Cortex of kidney (tissue), 1 donor: ENCODE measurements at places on chromosomes 2 and 18.

GRCh38 chr18:4319738-4320677 lies 135.1 kb downstream of the DLGAP1 start:
- DNase-seq = no peak

DNA sequence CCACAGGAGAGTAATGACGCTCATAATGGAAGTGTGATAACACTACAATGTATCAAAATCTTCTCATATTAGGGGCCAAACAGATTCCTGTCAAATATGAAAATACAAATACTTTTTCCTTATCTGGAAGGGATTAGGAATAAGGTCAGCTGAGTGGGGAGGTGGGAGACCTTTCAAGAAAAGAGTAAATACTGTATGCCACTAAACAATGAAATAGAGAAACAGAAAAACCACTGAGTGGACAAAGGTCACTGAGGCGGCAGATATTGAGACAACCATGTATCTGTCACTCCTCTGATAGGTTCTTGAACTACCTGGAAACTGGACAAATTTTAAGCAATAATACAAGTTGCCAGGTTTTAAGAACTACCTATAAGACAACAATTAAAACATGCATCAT lies 59.3 kb downstream of the RTTN start:
- no peak for DNase-seq

GRCh38 chr2:226267516-226268289 lies 531.9 kb downstream of the IRS1 start:
- DNase-seq = no peak

- DNase-seq = no peak
These were observed 108.4 kb downstream of the ALMS1 start for GRCh38 chr2:73494031-73494430.
